Stromal cell of bone marrow (primary cell): ENCODE measurements at places on chromosomes 3 and 15.

DNA sequence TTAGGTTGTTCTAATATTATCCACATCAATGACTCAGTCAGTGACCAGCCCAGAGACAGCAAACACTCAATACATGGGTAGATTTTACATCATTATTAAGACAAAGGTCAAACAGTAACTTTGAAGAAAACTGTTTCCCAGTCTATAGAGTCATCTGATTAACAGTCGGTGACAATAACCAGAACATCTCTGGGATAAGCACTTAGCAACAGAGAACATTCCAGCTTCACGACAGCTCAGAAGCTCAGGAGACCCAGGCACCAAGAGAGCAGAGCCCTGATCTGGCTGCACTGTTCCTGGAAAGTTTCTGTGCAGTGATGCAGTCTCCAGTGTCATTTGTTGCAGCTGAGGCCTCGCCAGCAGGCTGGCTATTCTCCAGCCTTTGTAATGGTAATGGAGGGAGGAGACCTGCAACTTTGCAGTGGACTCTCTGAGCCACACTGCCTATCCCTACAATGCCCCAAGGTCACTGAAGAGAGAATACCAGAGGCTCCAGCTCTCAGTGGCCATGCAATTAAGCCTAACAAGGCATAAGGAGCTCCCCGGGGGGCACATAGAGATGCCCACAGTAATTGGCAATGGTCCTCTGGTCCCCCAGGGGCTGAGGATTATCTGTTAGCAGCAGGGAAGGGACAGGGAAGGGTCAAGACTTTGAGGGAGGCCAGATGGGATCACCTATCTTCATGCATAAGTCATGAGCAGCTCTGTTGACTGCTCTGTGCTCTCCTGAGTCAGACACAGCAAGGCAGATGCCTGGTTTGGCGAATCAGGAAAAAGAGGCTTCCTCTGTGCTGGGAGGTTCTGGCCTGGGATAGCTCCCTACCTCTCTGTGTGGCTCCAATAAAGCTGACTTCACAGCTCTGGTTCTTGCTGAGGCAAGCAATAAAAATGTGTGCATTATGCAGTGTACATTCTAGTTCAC, 163.6 kb downstream of the CTNNB1 start:
- no peak for DNase-seq

DNA sequence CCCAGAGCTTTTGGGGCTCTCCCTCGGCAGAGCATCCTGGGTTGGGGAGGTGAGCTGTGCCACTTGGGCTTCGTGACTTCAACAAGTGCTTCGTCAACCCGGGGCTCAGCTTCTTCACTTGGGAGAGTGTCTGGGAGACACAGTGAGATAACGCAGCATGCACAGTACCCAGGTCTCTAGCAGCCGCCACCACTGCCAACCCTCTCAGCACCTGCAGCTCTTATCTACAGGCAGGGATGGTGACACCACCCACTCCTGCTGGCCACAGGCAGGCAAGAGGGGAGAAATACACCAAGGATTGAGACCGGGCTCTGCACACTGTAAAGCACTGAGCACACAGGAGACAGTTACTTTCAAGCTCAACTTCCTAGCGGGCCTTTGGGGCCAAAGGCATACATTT, 11.6 kb downstream of the TKT start:
- no peak for DNase-seq

GRCh38 chr3:176906046-176906905, 291.0 kb downstream of the TBL1XR1 start:
- DNase-seq = no peak

- no peak for DNase-seq
Observed at GRCh38 chr15:80495401-80495942, 91.3 kb downstream of the ARNT2 start.

- DNase-seq = no peak
Observed at GRCh38 chr3:50267280-50267913, 1.6 kb upstream of the SEMA3B start.

GRCh38 chr15:35728219-35728940, 182.4 kb upstream of the DPH6 start:
- no peak for DNase-seq

GRCh38 chr15:32098033-32098432, 67.7 kb downstream of the CHRNA7 start:
- DNase-seq = no peak

GRCh38 chr3:37779289-37780152, 82.2 kb upstream of the CTDSPL start:
- peak; percentile 59 for DNase-seq

DNA sequence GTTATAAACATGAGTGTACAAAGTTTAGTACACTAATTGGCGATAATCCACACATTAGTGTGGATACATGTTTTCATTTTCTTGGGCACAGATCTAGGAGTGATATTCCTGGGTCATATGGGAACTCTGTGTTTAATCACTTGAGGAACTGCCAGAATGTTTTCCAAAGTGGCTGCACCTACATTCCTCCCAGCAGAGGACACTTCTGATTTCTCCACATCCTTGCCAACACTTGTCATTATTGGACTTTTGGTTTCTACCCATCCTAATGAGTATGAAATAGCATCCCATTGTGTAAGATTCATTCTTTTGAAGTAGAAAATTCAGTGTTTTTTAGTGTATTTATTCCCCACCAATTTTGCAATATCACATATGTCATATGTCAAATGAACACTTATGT, 53.6 kb downstream of the CFAP92 start:
- DNase-seq = no peak

- DNase-seq = no peak
Observed at GRCh38 chr3:12841970-12842328, 584 bp upstream of the RPL32 start.

- DNase-seq = no peak
Observed at GRCh38 chr15:56530157-56530556, 65.2 kb upstream of the MNS1 start.

DNA sequence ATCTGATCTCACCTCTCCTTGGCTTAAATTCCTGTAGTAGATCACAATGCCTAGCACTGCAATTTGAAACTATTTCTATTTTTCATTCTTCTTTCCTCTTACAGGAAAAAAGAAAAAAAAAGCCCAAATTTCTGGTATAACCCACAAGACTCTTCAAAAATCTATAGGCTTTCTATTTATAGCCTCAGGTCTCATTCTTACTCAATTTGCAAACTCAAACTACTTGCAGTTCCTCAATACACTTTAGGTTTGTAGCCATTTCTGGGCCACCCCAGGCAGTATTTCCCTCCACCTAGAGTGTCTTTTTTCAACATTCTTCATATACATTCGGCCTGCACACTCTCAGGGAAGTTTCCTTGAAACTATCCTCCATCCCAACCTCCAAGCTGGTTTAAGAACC, 169.0 kb downstream of the TBC1D5 start:
- DNase-seq = no peak

- DNase-seq = peak; percentile 24
Observed at GRCh38 chr3:148975248-148975647, 16.1 kb upstream of the GYG1 start.

DNA sequence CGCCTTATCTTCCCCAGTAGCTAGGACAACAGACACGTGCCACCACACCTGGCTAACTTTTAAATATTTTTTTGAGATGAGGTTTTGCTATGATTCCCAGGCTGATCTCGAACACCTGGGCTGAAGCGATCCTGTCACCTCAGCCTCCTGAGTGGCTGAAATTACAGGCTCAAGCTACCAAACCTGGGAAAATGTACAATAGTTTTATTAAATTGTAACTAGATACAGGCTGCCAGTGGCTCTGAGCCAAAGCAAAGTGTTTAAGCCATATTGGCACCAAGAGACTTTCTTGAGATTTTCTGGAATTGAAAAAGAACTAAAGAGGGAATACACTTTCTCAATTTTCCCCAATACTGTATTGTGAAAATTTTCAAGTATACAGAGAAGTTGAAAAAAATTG, 204.3 kb downstream of the SUCLG2 start:
- no peak for DNase-seq

DNA sequence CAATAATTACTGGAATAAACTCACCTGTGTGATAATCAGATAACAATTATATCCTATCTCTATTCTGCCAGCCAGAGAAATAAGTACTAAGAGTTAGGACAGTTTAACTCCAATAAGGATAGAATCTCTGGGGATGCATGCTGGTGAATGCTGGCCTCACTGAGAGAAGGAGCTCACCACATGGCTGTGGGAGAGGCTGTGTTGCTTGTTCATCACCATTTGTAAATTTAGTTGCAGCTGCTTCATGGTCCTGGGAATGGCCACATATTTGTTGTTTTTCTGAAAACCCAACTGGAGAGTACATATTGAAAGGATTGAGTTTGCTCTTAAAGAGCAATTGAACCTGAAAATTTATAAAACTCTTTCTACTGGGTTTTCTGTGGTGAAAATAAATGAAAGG, 207.3 kb downstream of the NECTIN3 start:
- DNase-seq = no peak

- no peak for DNase-seq
Observed at GRCh38 chr3:197168063-197168462, 130.3 kb downstream of the DLG1 start.

GRCh38 chr15:47388299-47388698, 329.0 kb upstream of the SEMA6D start:
- DNase-seq = no peak

DNA sequence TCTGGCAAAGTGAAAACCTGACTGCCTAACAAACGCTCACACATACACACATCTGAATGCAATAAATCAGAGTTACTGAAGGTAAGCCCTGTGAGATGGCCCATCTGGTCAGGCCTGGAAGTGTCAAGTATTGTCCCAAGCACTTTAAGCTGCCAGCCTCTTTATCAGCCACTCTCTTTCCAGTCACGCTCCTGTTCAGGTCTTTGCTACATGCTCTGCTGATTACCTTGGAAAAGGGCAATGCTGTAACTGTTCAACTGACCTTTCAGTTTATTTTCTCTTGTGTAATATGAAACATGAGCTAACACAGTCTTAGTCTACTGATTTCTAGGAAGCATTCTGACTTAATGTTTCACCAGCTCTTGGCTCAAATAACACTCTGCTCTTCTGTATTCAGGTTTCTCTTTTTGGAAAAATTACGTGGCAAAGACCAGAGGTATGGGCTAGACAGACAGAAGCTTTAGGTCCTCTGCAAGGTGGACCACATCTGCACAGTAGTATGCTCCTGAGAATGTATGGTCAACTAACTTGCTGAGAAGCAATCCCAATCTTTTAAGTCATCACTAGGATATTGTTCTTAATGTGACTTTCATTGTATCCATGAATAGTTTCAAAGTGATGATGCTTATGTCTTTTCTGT, 44.5 kb downstream of the GBE1 start:
- peak; percentile 46 for DNase-seq

DNA sequence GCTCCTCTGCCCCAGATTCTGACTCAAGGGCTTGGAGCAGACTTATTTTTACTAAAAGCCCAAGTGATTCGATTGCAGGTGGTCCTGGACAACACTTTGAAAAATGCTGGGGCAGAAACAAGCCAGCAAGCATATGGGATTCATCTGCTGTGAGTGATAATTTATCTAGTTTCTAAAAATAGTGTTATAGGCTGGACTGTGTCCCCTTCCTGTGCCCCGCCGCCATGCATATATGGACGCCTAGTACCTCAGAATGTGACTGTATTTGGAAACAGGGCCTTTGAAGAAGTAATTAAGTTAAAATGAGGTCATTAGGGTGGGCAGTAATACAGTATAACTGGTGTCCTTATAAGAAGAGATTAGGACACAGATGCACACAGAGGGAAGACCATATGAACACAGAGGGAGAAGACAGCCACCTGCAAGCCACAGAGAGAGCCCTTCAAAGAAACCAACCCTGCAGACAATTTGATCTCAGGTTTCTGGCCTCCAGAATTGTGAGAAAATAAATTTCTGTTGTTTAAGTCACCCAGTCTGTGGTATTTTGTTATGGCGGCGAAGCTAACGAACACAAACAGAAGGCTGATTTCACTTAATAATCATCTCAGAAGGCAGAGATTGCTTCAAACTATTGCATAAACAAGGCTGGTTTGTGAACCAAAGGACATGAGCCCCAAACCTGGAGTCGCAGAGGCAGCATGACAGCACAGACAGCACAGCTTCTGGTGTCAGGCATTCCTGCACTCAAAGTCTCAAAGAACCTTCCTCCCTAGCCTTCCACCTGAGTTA, 59.1 kb downstream of the CCNL1 start:
- no peak for DNase-seq

DNA sequence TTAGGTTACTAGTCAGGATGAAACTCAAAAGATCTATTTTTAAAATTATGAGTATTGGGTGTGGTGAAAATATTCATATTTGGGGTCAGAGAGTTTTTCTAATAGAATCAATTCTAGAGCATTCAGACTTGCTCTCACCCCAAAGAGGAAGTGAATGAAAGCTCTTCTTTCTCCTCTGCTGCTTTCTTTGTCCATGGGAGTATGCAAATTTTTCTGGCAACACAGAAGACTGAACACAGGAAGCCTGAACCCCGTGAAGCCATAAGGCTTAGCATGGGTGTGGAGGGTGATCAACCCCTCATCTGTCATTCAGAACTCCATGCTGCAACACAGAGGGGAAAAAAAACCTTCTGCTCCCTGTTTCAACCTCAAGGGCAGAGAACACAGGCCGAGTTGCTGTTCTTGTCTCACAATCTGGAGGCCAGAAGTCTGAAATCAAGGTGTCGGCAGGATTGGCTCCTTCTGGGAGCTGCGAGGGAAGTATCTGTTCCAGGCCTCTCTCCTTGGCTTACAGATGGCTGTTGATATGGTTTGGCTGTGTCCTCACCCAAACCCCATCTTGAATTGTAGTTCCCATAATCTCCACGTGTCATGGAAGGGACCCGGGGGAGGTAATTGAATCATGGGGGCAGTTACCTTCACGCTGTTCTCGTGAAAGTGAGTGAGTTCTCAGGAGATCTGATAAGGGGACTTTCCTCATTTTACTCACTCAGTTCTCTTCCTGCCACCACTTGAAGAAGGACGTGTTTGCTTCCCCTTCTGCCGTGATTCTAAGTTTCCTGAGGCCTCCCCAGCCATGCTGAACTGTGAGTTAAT, 33.7 kb upstream of the CD47 start:
- DNase-seq = no peak

GRCh38 chr3:38348903-38349302, 2.3 kb downstream of the XYLB start:
- no peak for DNase-seq

DNA sequence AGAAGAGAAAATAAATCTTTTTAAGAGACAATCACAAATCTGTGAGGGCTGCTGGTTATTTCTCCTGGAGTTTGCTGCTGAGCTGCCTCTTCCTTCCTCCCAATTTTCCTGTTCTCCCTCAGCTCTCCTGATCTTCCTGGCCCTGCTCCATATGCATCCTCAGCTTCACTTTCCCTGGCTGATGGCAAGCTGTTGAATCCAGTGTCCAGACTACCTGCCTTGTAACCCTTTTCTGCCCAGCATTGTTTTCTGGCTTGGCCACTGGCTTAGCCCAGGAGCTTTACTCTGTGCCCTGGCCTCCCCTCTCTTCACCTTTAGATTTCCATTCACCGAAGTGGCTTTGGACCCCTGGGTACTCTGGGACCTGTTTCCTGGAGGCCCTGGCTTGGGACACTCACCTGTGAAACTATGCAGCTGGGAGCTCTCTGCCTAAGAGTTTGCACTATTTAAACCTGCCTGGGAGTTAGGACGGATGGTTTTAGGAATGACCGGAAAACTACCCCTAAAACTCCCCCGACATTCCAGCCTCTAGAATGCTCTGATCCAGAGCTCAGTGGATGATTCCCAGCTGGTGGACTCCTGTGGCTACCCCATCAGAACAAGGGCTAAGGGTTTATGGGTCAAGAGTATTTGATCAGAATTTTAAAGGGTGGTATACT, 90.0 kb downstream of the RBPMS2 start:
- no peak for DNase-seq

GRCh38 chr3:75342425-75342824, 321.7 kb upstream of the FRG2C start:
- no peak for DNase-seq
